ENCODE measurements at places on chromosomes 3 and 15. TPM values are rescaled to one million over a fixed set of nuclear protein-coding genes. Genes with fewer than 3 reads are reported as not detected.

DNA sequence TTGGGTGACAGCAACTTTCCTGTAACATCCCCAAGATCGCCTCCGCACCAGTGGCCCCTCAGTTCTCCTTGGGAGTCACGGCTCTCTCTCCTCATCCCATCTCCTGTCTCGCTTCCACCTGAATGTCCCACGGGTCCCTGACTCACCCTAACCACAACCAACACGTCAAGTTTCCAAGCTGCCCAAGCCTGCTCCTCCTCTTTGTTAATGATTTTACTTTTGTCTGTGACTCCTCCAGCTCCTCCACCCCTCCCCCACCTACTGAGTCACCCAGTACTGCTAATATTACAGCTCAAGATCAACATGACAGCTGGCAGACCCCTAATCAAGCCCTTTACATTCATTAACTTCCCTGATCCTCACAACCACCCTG, 39.3 kb downstream of the BDH1 start:
- DNase-seq, result no peak

The GHSR gene
- 0.63 TPM for polyA plus RNA-seq

The NR1I2 gene
- 0.57 TPM for polyA plus RNA-seq

GRCh38 chr3:133457465-133458067, 57.7 kb downstream of the BFSP2 start:
- DNase-seq, result no peak

The TNFAIP8L3 gene
- polyA plus RNA-seq, result 10.2 TPM

The COL6A5 gene
- polyA plus RNA-seq, result 2.6 TPM

The ROPN1 gene
- polyA plus RNA-seq, result 374 TPM

DNA sequence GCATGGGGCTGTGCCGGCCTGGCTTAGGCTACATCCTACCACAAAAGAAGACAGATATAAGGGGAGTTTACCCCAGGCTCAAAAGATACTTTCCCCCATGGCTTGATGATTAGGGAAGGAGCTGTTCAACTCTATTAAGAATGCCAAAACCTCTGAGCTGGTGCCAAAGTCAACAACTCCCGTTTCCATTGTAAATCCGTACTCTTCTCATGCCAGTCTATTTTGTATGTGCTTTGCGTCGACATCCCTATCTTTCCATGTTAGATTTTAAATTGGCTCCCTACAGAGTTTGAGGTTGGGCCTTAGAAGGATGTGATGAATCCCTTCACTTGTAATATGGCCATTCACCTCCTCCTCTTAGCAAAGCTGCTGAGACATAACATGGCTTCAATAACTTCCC, 46.9 kb downstream of the RLBP1 start:
- no peak for DNase-seq

The WDR73 gene
- 38.4 TPM for polyA plus RNA-seq

- DNase-seq, result no peak
Measured at GRCh38 chr15:40259021-40259420, 20.2 kb downstream of the PAK6 start.

The BMF gene
- 4.9 TPM for polyA plus RNA-seq

- DNase-seq, result no peak
Measured at GRCh38 chr3:154078672-154079071, 42.5 kb upstream of the ARHGEF26 start.

DNA sequence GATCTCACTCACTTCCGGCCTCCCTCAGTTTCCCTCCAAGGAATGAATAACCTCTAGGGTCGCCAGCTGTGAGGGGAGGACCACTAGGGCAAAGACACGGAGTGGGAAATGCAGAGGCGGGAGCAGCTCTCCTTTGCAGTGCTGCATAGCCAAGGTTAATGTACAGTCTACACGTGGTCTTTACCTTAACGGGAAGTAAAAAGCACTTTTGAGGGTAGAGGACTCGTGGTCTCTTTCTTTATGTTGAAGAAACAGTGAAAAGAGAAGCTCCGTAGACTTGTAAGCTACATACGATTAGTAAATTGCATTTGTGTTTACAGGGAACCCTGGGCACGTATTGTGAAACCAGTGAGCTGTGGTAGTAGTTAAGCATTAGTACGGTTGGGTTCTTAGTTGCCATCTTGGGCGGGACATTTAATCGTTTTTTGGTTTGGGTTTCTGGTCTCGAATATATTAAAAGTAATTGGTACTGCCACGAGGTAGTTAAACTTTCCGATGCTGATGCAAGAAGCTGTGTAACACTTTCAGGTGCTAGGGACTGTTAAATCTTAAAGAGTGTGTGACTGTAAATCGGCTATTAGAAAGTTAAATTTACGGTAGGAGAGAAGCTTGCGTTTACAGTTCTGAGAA, 828 bp downstream of the U2SURP start:
- no peak for DNase-seq

The CD86 gene
- polyA plus RNA-seq, result 3.4 TPM

DNA sequence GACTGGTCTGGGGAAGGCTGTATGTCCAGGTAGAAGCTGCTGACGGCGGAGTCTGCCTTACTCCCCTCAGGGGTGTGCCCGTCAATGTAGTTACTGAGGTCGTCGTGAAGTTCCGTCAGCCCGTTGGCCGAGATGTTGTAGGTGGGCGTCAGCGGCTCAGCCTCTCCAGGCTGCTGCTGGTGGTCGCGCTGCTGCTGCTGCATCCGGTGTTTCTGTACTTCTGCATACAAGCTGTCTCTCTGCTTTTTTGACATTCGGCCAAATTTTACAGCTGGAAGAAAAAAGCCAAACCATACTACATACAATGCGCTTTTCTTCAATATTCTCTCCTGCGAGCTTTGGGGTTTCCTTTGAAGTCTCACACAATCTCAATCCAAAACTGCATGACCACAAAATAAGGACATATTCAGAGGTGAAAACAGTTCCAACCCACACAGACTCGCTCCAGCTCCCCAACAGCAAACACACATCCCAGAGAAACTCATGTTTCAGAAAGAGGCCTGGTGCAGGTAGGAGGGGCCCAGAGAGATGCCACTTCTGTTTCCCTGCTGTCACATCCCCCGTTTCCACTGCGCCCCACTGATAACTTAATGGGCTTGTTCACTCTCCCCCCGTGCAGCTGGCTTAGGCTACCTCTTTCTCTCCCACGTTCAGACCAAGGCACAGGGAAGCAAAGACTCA, 32.5 kb upstream of the ICE2 start:
- DNase-seq, result no peak
